HCEC 1CT (cell line): ENCODE measurements at places on chromosomes 16 and 17.

DNA sequence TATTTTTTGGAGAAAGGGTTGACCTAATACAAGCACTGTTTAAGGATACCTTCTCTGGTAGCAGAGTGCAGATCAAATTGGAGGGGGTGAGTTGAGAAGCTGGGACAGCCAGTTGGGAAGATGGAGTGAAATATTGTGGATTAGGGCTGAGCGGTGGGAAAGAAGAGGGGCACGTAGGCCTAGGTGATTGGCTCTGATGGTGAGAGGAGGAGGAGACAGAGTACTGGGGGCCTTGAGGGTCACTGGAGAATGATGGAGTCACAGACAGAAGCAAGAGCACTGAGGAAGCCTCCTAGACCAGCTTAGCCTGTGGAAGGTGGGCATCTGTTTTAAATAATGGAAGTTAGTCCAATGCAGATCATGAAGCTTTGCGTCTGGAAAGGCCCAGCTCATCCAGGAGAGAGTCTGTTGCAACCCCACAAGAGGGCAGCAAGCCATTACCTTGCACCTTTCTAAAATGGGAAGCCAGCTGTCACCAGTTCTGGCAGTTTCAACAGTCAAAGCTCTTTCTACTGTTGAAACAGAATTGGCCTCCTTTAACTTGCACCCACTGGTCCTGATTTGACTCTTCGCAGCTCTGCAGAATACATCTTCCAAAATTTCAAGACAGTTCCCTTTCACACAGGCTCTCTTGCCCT lies 11.8 kb downstream of the SLC9A5 start:
- peak; percentile 58 for DNase-seq

DNA sequence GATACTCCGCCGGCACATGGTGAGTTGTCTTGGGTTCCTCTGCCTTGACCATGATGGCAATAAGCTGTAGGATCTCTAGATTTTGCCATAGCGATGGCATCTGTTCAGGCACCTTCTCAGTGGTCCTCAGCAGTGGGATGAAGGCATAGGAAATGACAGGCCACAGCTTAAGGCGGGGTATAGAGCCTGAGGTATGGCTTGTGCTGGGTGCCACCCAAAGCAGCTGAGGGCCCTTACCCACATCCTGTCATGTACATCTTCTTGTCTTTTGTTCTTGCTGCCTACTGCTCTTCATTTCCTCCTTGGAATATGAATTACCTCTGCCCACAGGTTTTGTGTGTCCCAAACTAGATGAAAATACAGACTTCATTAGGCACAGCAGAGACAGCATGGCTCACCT lies 29.5 kb downstream of the KAT7 start:
- DNase-seq = no peak

GRCh38 chr17:28139822-28140221 lies 97.3 kb downstream of the NLK start:
- no peak for DNase-seq

- peak; percentile 85 for DNase-seq
Measured at GRCh38 chr17:80891397-80892018, 100.1 kb upstream of the CHMP6 start.

- no peak for DNase-seq
Measured at GRCh38 chr16:16159662-16160061, 63.6 kb downstream of the ABCC6 start.

- DNase-seq = no peak
Measured at GRCh38 chr16:53732296-53732929, 28.5 kb downstream of the FTO start.

DNA sequence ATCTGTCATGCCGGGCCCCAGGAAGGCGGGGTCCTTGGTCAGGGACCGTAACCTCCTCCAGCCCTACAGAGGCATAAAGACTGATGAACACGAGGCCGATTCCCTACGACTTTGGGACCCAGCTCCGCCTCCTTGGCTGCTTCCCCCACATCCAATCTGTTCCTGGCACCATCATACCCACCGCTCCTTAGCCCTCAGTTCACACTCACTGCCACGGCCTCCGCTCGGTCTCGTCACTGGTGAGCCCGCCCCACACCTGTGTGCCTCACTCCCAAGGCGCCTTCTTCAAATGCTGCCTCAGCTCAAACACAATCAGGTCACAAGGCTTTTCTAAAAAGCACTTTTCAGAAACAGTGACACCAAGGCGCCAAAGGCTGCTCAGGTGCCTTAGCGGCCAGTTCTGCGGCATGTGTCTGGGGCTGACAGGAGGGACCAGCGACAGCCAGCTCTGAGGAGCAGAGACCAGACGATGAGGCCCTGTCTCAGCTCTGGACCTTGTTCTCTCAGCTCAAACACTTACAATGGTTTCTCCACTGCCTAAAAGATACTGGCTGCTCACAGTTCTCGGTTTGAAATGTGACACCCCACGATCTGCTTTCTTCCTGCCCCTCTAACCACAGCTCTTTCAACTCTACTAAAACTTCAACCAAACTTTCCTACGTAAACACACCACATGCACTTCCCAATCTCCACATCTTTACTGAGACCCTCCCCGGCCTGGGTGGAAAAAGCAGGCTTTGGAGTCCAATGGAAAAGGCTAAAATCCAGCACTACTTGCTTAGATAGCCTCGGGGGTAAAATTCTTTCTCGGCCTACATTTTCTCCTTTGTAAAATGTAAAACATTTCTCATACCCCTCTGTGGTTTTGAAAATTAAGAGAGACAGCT lies 33.2 kb downstream of the CYB5D2 start:
- no peak for DNase-seq

GRCh38 chr16:1460602-1461138 lies 14.2 kb downstream of the CLCN7 start:
- no peak for DNase-seq

- DNase-seq = no peak
Measured at GRCh38 chr17:338442-339192, 14.0 kb downstream of the RPH3AL start.

GRCh38 chr16:59042301-59042700 lies 308.2 kb upstream of the GOT2 start:
- DNase-seq = no peak

- DNase-seq = peak; percentile 82
Measured at GRCh38 chr16:87789437-87790291, 23.9 kb upstream of the KLHDC4 start.

- no peak for DNase-seq
Measured at GRCh38 chr17:17376362-17376761, 73.2 kb downstream of the NT5M start.

DNA sequence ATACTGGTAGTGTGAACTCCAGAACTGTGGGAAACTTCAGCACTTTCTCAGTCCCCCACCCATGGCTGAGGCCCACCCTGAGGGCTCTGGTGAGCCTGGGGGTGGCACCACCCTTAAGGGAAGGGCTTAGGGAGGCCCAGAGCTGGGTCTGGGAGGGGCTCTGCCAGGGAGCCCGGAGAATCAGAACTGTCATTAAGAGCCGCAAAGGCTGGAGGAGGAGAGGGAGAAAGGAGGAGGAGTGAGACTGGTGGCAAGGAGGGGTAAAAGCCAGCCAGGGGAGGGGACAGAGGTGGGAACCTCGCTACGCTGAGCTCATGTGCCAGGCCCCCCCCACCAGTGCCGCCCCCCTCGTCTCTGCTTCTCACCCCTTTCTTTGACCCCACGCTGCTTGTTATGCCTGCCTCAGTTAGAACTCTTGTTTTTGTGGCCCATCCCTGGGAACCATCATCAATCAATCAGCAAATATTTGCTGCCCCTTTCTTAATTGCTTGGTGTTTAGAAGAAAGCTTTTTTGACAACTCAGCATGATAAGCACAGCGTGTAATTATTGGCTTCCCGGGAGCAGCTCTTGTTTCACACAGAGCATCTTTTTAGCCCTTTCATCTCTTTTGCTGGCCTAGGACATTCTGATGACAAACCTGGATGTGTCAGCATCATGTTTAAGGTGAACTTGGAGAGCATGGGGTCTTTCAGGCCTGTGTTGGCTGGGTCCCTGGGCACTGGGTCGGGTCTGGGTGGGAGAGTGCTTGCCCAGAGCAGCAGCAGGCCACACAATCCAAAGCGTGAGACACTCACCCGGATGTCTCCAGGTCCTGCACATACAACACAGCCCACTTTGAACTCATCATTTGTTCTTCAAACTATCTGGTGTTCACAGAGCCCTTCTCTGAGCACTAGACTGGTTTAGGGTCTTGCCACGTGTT lies 77.7 kb downstream of the NETO2 start:
- no peak for DNase-seq

- DNase-seq = peak; percentile 81
Measured at GRCh38 chr16:85123891-85124635, 11.8 kb upstream of the CIBAR2 start.

- DNase-seq = no peak
Measured at GRCh38 chr16:11310634-11310977, 29.5 kb upstream of the PRM1 start.

- DNase-seq = no peak
Measured at GRCh38 chr16:12601290-12601900, 202.3 kb downstream of the CPPED1 start.

DNA sequence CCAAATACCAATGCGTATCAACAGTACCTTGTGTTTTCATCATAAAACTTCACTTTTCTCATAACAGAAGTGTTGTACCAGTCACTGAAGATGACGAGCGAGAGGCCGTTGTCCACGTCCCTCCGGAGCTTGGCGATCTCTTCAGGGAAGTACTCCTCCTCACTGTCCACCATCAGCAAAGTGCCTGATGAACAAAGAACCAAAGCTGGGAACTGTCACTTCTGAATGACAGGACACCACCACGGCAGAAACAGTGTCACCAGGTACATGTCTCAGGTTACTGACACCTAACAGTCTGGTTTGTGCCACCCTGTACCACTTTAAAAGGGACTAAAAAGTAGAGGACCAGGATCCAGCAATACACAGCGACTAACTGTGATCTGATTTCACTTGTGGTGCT lies 25.0 kb upstream of the SLC38A8 start:
- DNase-seq = no peak

- peak; percentile 22 for DNase-seq
Measured at GRCh38 chr17:39080421-39081078, 70.9 kb downstream of the PLXDC1 start.

DNA sequence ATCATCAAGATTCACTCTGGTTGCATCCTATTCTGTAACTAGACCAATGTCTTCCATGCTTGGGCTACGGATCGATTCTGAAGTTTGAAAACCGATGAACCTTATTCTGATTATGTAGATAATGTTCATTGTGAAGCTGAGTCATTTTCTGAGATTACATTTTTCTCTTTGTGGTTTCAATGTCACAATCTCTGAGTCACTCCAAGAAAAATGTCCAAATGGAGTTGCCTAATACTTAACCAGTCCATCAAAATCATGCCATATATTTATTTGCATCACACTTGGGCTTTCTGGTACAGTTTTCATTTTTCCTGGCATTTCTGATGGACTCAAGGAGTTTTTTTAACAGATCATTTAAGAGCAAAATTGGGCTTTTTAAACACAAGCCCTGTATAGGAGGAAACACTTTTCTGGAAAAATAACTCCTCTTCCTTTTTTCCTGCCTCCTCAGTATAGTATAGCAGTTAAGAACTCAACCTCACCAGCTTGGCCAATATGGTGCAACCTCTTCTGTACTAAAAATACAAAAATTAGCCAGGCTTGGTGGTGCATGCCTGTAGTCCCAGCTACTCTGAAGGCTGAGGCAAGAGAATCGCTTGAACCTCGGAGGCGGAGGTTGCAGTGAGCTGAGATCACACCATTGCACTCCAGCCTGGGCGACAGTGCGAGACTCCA lies 17.5 kb downstream of the CACNG3 start:
- DNase-seq = peak; percentile 37

GRCh38 chr17:807523-808294 lies 25.6 kb downstream of the MRM3 start:
- no peak for DNase-seq

GRCh38 chr17:27463235-27463677 lies 7.0 kb downstream of the KSR1 start:
- DNase-seq = no peak

DNA sequence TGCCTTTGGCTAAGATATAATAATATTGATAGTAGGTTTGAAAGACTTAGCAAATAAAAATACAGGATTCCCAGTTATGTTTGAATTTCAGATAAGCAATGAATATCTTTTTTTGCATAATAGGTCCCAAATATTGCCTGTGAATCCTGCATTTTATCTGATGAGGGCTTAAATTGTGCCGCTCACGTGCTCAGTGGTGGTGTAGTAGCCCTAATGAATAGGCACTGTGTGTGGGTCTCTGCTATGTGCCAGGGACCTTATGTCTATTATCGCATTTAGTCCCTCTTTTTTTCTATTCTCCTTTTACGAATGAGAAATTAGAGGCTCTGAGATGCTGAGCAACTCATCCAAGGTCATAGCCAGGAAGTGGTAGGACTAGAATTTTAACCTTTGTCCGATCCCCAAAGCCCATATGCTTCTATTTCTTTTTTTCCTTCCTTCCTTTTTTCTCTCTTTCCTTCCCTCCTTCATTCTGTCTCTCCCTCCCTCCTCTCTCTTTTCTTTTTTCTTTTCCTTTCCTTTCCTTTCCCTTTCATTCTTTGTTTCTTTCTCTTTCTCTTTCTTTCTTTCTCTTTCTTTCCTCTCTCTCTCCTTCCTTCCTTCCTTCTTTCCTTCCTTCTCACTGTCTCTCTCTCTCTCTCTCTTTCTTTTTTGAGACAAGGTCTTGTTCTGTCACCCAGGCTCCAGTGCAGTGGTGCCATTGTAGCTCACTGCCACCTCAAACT lies 47.2 kb downstream of the RGS9 start:
- no peak for DNase-seq

GRCh38 chr16:52558448-52558847 lies 11.5 kb upstream of the TOX3 start:
- DNase-seq = no peak

- no peak for DNase-seq
Measured at GRCh38 chr16:14460726-14461125, 169.3 kb downstream of the PARN start.

DNA sequence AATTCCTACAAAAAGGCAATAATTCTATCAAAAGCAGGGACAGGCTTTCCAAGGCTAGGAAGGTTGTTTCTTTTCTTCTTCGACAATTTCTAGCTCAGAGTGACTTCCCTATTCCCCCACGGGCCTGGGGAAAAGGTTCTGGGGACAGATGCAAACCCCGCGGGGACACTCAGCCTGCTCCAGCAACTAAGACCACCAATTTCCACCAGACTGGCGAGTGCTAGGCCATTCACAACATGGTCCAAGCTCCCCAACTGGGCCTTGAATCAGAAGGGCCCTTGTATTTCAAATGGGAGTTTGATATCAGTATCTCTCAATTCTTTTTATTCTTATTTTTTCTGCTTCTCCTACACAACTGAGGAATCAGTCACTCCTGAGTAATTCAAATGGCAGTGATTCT lies 86.7 kb downstream of the USP31 start:
- no peak for DNase-seq

GRCh38 chr17:81870981-81871386 lies at the start of gene ARHGDIA:
TSS of gene ARHGDIA (minus strand) at chr17:81871337. CDS start at chr17:81869930, 1,407 bp downstream.
- DNase-seq = no peak

DNA sequence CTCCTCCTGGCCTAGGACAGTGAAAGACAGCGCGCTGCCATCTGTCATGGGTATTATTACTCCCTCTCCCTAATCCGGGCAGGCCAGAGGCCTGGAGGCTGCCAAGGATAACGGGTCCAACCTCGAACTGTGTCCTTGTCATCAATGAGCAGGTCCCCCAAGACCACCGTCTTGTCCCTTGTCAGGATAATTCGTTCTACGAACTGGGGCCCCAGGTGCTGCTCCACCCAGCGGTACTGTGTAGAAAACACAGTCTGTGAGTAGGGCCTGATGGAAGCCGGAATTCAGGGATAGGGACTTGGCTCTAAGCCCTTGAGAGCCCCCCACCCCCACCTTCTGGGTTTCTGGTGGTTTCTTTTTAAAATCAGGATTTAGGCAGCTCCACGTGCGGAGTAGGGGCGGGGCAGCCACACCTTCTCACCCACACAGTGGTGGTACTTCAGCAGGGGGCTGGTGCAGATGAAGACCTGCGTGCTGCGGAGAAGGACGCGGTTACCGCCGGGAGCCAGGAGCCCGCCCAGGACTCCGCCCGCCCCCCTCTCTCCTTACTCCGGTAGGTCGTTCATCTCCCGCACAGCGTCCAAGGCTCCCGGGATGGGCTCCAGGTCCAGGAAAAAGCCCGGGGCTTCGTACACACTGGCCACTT lies 787 bp downstream of the NT5C start:
- peak; percentile 29 for DNase-seq
